ENCODE measurements at places on chromosomes 5 and 9. TPM values are rescaled to one million over a fixed set of nuclear protein-coding genes. Genes with fewer than 3 reads are reported as not detected.
A peak's percentile ranks its signal among the peaks of the same experiment; 100 is the strongest.

DNA sequence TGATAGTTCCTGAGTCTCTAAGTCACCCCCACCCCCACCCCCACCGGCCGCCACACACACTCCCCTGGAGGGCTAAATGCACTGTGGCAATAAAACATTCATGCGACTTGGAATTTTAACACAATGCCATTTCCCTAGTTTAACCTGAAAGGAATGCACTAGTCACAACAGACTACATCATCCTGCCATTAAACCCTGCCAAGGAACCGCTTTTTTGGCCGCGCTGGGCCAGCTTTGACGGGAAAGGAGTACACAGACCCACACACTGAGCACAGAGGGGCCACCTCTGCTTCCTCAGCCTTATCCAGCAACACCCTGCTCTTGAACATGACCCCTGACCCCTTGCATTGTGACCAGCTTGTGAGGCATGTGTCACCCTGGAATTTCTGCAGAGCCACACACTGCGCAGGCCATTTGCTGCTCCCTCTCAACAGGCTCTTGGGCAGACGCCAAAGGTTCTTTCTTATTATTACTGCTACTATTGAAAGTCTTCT lies 165.3 kb downstream of the BNC2 start:
- no peaks in the 10 kb centered on the region for H3K36me3 ChIP-seq
- DNase-seq: no peak
- H3K27me3 ChIP-seq: no peaks in the 10 kb centered on the region
- H3K27ac ChIP-seq: peak overlapping the region; percentile 70
- peaks cover 35% of the 10 kb centered on the region for H3K4me1 ChIP-seq

- H3K27ac ChIP-seq: no peak overlapping the region
- H3K4me1 ChIP-seq: no peaks in the 10 kb centered on the region
- H3K36me3 ChIP-seq: no peaks in the 10 kb centered on the region
- H3K27me3 ChIP-seq: no peaks in the 10 kb centered on the region
- H3K4me3 ChIP-seq: no peak overlapping the region
Measured at GRCh38 chr5:7759257-7759871, 91.6 kb downstream of the CFAP90 start.

GRCh38 chr5:112418659-112419163 lies 366 bp downstream of the EPB41L4A start:
- peaks cover 36% of the 10 kb centered on the region for H3K4me1 ChIP-seq
- H3K27ac ChIP-seq: peak overlapping the region; percentile 92

DNA sequence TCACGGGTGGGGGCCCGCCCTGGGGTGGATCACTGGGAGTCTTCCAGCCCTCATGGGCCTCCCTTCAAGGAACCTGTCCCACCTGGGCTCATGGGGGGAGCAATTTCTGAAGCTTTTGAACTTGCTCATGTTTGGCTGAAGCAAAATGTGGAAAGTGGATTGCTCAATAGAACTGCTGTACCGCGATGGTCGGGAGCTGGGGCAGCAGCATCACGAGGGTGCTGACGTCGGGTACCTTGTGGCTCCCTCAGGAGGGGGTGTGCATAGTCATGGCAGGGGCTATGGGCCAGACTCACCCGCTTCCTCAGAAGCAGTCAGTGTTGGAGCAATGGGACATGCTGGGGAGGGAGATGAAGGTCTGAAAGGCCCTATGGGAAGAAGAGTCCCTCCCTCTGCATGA lies 57.9 kb downstream of the PRRT1B start:
- H3K27ac ChIP-seq: no peak overlapping the region
- H3K27me3 ChIP-seq: no peaks in the 10 kb centered on the region
- no peak overlapping the region for H3K4me3 ChIP-seq

- H3K27ac ChIP-seq: peak overlapping the region; percentile 19
- no peaks in the 10 kb centered on the region for H3K27me3 ChIP-seq
- H3K4me1 ChIP-seq: no peaks in the 10 kb centered on the region
- H3K4me3 ChIP-seq: no peak overlapping the region
- DNase-seq: no peak
Measured at GRCh38 chr5:173909199-173909598, 21.1 kb downstream of the CPEB4 start.

DNA sequence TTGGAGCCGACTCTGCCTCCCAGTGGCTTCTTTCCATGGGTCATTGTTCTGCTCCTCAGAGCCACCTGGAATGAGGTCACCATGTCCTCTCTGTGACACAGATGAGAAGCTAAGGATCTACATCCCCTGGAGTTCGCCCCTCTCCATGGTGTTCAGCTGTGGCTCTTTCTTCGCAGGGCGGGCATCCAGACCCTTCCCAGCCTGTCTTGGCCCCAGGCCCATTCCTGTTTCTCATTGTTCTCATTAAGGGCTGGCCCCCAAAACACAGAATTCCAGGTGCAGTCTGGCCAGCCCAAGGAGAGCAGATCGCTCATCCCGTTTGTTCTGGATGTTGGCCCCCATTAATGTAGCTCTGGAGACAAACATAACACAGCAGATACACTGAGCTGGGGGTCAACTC lies 66.4 kb upstream of the COL15A1 start:
- H3K4me1 ChIP-seq: no peaks in the 10 kb centered on the region
- no peaks in the 10 kb centered on the region for H3K27me3 ChIP-seq
- H3K4me3 ChIP-seq: no peak overlapping the region
- no peak overlapping the region for H3K27ac ChIP-seq
- H3K36me3 ChIP-seq: no peaks in the 10 kb centered on the region

DNA sequence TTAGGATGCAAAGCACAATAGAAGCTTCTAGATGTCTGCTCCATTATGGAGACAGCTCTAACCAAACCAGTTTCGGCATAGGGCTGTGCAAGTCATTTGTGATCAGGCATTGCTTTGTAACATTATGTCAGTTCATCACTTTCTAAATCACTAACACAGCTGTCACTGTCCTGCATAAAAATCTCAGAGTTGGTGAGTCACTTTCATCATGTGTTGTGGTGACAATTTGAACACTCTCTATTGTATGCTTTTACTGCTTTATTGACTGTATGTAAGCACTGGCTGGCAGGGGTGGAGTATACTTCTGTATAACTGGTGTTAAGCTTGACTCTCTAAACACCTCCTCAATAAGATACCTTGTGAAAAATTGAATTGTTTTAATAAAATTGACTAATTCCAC lies 77.9 kb downstream of the SLCO4C1 start:
- no peak overlapping the region for H3K27ac ChIP-seq
- H3K4me1 ChIP-seq: no peaks in the 10 kb centered on the region
- H3K4me3 ChIP-seq: no peak overlapping the region
- H3K27me3 ChIP-seq: no peaks in the 10 kb centered on the region
- DNase-seq: no peak

DNA sequence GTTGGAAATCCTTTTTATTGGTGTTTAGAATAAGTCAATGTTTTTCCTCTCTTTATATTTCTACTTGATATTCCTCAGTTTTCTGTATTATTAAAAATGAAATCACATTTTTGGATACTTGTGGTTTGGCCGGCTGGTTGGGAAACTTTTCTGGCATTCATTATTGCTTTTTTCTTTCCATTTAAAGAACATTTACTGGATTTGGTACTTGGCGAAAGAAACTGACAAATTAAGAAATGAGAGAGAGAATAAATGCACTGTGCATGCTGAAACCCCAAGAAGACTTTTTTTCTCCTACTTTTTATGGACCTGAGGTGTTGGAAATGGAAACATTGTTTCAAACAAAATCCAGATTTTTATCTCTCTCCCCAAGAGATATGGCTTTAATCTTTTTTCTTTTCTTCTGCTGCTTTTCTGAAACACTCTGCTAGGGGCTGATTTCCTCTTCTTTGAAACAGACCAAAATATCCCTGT lies 128.4 kb downstream of the SNX18 start:
- H3K36me3 ChIP-seq: no peaks in the 10 kb centered on the region
- DNase-seq: no peak
- H3K4me3 ChIP-seq: no peak overlapping the region
- peak overlapping the region; percentile 61 for H3K27ac ChIP-seq

GRCh38 chr9:35522700-35523099 lies 32.8 kb downstream of the RUSC2 start:
- no peaks in the 10 kb centered on the region for H3K27me3 ChIP-seq
- peaks cover 63% of the 10 kb centered on the region for H3K4me1 ChIP-seq
- H3K36me3 ChIP-seq: no peaks in the 10 kb centered on the region
- DNase-seq: no peak
- no peak overlapping the region for H3K27ac ChIP-seq

GRCh38 chr9:115117999-115118878 lies at the start of gene TNC:
Gene TNC, minus strand, starts transcription at chr9:115118157. Its CDS starts 27,139 bp downstream, at chr9:115091018.
- no peaks in the 10 kb centered on the region for H3K27me3 ChIP-seq
- peaks cover 74% of the 10 kb centered on the region for H3K4me1 ChIP-seq
- H3K36me3 ChIP-seq: no peaks in the 10 kb centered on the region
- H3K27ac ChIP-seq: peak within 1 kb of the TSS; percentile 85

The BRD3OS gene
- 3.3 TPM for total RNA-seq

The LHX6 gene
- total RNA-seq: 0.95 TPM

Data from esophagus squamous epithelium (tissue), 5 donors.